ENCODE measurements at places on chromosomes 7 and 10. TPM values are rescaled to one million over a fixed set of nuclear protein-coding genes. Genes with fewer than 3 reads are reported as not detected.
A peak's percentile ranks its signal among the peaks of the same experiment; 100 is the strongest.

The UNC5B gene
- 10.9 TPM for total RNA-seq

The GRID2IP gene
- total RNA-seq: not detected

The IFIT1B gene
- not detected for total RNA-seq

The IL6 gene
- total RNA-seq: 3.6 TPM

The SPAG6 gene
- total RNA-seq: not detected

- DNase-seq: no peak
These were observed 186.1 kb downstream of the TRIL start for GRCh38 chr7:28771906-28772622.

DNA sequence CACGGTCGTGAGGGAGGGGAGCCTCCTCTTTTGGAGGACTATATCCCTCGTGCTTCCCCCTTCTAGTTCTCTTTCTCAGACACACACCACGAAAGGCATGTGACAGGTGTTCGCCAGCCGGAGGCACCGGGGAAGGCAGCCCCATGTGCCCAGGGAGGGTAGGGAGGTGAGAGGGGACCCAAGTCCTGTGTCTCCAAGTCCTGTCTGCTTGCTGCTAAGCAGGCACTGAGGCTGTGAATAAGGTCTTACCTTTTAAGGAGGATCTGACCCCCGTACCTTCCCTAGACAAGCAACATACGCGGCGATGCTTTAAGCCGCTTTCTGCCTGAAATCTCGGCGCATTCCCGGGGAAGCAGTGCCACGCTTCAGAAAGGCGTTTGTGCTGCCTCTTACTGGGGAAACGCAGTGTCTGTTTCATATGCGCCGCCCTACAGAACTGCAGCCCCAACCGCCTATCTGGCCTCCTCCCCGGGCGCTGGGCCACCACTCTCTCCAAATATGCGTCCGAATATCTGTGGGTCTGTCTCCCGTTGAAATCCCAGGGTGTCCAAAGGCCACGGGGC is 770 bp downstream of the PLXNA4 start:
- DNase-seq: peak; percentile 79

- no peak for DNase-seq
These were observed 1.3 kb upstream of the MINPP1 start for GRCh38 chr10:87503401-87503800.

DNA sequence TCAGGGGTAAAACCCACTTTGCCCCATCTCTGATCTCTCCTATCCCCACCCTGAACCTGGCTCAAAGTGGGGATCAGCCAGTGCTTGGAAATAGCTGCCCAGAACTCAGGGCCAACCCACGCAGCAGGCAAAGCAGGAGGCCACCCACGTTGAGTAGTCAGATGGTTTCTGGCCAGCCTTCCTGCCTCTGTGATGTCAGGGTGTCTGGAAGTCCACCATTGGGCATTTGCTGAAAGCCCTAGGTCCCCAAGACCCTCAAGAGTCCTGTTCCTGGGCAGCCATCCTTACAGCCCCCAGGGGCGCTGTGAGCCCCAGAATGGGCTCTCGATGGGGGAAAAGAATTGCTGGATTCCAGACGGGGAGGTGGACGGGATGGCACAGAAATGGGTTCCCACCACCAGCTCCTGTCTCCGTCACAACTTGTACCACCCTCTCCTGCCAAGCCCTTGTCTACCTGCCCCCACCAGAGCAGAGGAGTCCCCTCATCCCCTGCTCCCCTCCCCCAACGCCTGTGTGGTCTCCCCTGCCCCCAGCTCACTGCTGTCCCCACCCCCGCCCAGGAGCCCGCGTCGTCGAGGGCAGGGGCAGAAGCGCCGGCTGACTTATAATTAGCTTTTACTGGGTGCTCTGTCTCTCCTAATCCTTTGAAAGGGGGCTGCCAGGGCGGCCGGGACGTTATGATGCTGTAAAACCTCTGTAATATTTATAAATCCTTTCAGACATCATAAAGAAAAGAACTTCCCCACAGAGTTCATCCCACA is 3.9 kb downstream of the MYL10 start:
- no peak for DNase-seq

DNA sequence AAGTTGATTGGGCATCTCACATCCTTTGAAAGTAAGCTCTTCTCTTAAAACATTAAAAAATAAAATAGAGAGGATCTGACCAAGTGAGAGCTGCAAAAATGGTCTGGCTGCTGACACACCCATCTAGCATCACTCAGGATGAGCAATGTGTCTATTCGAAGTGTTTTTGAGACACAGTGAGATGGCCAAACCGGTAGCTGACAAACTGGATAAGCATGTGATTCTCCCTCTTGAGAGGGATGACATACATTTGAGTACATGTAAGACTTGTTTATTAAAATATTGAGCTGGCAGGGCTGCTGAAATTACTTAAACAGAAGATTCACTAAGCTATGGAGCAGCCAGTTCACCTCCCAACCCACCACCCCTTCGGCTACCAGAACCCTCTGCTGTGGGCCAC is 333.9 kb downstream of the ADRA2A start:
- DNase-seq: no peak

- no peak for DNase-seq
These were observed 96.4 kb downstream of the HIPK2 start for GRCh38 chr7:139681463-139681755.

- DNase-seq: no peak
These were observed 122.7 kb upstream of the PDSS1 start for GRCh38 chr10:26574783-26575182.

DNA sequence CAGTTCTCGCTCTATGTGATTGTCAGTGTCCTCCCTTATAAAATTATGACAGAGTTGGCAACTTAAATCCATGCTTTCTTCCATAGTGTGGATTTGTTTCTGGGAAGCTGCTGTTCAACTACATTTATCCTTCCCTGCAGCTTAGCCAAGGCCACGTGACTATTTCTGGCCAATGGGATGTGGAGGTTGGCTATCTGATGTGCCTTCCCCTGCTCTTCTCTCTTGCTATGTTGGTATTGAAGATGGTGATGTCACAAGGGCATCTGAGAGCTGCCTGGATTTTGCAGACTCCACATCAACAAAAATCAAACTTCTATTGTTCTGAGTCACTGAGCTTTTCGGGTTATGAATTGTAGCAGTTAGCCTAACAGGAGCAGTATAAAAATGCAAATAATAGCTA is 164.9 kb upstream of the RHOBTB1 start:
- DNase-seq: no peak

GRCh38 chr7:2800220-2800930 is 43.7 kb downstream of the GNA12 start:
- DNase-seq: peak; percentile 51

DNA sequence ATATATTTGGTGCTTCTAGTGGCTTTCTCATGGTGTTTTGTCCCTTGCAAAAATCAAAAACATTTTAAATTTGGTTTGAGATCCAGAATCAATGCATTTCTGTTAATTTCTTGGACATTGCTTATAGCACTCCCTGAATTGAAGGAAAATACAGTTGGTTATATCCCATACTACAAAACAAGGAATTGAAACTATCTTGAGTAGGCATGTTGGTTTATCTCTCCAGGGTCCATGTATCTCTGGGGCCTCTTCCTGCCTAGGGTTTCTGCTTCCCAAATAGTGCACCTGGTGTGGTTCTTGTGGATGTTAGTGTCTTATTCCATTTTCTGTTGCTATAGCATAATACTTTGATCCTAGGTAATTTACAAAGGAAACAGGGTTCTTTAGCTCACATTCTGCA is 212.4 kb downstream of the CAMK1D start:
- no peak for DNase-seq

- DNase-seq: no peak
These were observed 925.1 kb downstream of the LRMDA start for GRCh38 chr10:76356557-76356956.

- no peak for DNase-seq
These were observed 54.1 kb downstream of the NRAP start for GRCh38 chr10:113609704-113610108.
